Liver (tissue), 10 donors: ENCODE measurements at places on chromosomes 3 and 15. TPM values are rescaled to one million over a fixed set of nuclear protein-coding genes. Genes with fewer than 3 reads are reported as not detected.

- DNase-seq = no peak
These were observed 8.5 kb downstream of the TBC1D2B start for GRCh38 chr15:78069052-78069414.

DNA sequence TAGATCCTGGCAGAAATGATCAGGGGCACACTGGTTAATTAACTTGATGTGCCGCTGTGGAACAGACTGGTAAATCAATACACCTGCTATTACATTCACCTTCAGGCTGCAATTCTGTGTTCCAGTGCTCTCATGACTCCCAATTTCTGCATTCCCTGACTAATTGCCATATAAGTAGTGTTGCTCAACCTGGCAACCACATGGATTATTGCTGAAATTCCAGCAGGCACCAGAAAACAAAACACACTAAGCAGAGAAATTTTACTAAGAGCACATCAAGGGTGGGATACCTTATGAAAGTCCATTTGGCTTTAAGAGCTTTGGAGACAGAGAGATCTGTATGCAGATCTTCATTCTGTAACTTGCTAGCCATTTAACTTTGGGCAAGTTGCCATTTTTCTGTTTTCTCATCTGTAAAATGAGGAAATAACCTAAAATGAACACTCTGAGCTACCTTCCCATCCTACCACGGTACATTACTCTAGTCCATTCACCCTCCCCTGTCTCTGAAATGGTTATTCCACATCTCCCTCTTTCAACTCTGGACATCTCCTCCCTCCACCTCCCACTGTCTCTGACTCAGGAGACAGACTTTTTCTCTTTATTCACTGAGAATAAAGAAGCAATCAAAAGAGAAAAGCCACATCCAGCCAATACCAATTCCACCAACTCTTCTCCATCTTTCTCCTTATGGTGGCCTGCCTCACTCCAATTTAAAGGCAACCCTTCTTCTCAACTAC is 54.6 kb downstream of the STAC start:
- DNase-seq = no peak

GRCh38 chr3:194730365-194730764 is 44.7 kb downstream of the FAM43A start:
- DNase-seq = no peak

GRCh38 chr15:39558421-39558820 is 22.5 kb upstream of the THBS1 start:
- DNase-seq = no peak

DNA sequence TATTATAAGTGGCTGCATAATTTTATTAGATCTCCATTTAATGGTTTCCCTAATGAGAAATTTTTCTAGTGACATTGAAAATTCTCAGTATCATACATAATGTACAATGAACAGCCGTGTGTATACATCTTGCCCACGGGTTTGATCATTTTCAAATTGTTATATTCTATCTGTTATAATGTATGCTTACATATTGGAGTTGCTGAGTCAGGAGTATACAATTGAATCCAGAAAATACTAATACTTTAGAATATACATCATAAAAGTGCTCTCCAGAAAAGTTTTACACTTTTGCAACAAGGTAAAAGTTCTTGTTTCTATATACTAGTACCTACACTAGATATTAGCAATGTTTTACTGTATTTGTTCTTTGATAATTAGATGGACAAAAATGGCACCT is 82.8 kb downstream of the SPATA16 start:
- DNase-seq = no peak

SLC9A9 gene
- total RNA-seq = 8.6 TPM

GRCh38 chr3:161305095-161305991 is 66.0 kb downstream of the SPTSSB start:
- no peak for DNase-seq

DHFR2 gene
- total RNA-seq = 3.9 TPM

ECE2 gene
- not detected for total RNA-seq

DNA sequence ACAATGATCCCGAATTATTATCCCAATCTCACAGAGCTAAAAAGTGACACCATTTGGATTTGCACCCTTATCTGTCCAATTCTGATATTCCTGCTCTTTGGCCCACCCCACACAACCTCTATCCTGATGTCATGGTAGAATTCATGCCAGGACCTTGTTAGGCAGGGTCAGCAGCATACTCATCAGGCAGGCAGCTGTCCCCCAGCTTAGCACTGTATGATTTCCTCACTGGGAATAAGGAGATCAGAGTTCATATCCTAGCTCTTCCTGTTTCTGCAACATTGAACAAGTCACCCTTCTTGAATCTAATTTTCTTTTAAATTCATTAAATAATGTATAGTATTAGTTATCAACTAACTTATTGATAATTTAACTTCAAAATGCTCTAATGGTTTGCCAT is 12.0 kb upstream of the C3orf80 start:
- DNase-seq = peak; percentile 1

TTLL13 gene
- total RNA-seq = 0.08 TPM

GRCh38 chr3:58994746-58995330 is 55.0 kb downstream of the CFAP20DC start:
- DNase-seq = no peak

DNA sequence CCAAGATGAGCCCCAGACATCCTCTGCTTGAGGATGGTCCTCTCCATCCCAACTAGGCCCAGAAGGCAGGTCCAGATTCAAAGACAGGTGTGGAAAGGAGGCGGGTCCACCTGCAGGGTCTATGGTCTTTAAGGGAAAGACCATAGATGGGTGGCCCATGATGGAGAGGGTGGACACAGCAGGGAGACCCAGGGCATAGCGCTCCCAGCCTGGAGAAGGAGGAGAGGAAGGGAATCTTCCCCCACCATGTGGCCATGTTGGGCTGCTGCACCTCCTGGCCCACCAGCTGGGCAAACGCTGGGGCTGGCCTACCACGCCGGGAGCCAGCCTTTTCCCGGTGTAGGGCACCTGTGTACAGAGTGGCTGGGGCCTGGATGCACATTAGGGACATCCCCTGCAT is 265.2 kb upstream of the TLE3 start:
- DNase-seq = no peak

GRCh38 chr3:4778119-4778518 is 201.1 kb upstream of the BHLHE40 start:
- no peak for DNase-seq
